Muscle of arm (tissue), 14 donors: ENCODE measurements at places on chromosomes 5 and 9.

DNA sequence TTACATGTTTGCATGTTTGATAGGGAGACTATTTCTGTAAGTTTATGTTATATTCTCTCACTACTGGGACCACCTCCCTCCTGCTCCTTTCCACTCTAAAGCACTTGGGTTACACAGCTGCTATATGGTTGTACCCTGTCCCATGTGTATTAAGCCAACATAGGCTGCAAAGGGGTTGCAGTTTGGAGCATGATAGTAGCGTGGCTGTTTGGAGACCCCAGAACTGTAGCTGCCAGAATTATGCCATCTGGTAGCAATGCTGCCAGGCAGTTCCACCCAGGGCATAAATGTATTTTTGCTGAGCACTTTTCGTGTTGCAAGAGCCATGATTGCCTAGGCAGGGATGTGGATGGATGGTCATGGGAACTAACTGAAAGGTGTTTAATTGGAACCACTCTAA lies 81.8 kb downstream of the CNTLN start:
- DNase-seq, result no peak

GRCh38 chr5:119218830-119219782 lies 136.7 kb upstream of the TNFAIP8 start:
- no peak for DNase-seq

- DNase-seq, result no peak
Measured at GRCh38 chr5:132275367-132276220, 18.1 kb downstream of the PDLIM4 start.

DNA sequence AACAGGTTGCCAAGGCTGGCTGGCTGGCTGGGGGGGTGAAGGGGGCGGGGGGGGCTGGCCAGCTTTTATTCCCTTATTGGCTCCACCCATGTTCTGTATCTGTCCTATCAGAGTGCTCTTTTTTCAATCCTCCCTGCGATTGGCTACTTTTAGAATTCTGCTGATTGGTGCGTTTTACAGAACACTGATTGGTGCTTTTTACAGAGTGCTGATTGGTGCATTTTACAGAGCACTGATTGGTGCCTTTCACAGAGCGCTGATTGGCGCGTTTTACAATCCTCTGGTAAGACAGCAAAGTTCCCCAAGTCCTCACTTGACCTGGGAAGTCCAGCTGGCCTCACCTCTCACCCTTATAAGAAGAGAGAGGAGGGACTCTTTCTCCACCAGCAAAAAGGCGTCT lies 175.9 kb downstream of the ERCC6L2 start:
- no peak for DNase-seq

GRCh38 chr5:40515476-40515875 lies 164.2 kb upstream of the PTGER4 start:
- no peak for DNase-seq

DNA sequence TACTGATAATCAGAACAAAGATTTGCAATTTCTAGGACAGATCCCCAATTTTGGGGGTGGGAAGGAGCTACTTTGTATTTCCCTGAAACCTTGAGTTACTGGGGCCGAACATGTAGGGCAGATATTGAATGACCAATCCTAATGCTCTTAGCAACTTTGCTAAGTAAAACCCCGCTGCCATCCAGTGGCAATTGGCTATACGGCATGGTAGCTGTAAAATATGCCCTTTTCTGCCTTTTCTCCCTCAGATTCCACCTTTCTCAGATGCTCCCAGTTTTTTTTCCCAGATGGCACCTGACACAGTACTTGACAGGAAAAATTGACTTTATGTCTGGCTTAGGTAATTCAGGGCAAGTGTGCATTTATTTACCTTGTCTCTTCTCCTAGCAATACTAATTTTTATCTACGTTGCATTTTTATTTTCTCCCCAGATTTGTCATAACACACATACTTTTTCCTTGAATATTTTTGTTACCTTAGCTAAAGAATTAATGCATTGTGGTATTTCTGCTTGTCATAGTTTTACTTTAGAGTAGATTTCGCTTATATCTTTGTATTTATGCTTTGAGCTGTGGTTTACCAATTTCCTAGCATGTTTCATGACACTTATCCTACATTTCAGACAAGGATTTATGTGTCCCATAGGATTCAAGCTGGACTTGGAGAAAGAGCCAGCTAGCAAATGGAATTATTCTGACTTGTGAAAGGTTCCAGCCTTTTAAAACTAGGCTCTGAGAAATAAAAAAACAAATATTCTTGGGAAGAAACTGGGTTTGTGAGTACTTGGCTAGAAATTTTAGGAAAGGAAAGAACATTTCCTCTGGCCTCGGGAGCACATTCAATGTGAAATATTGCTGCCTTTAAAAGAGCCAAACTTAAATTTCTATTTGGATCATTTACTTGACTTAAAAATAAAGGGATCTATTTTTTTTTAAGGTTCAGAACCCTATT lies 37.4 kb downstream of the PIK3R1 start:
- DNase-seq, result peak; percentile 76

- no peak for DNase-seq
Measured at GRCh38 chr5:119220576-119221197, 135.1 kb upstream of the TNFAIP8 start.
